ENCODE measurements at places on chromosomes 3 and 15. TPM values are rescaled to one million over a fixed set of nuclear protein-coding genes. Genes with fewer than 3 reads are reported as not detected.

GRCh38 chr3:13517253-13517977 is 31.5 kb upstream of the FBLN2 start:
- no peaks in the 10 kb centered on the region for H3K36me3 ChIP-seq
- H3K27me3 ChIP-seq: no peaks in the 10 kb centered on the region
- peaks cover 38% of the 10 kb centered on the region for H3K4me1 ChIP-seq
- H3K4me3 ChIP-seq: no peak overlapping the region
- peak; percentile 76 for DNase-seq

DNA sequence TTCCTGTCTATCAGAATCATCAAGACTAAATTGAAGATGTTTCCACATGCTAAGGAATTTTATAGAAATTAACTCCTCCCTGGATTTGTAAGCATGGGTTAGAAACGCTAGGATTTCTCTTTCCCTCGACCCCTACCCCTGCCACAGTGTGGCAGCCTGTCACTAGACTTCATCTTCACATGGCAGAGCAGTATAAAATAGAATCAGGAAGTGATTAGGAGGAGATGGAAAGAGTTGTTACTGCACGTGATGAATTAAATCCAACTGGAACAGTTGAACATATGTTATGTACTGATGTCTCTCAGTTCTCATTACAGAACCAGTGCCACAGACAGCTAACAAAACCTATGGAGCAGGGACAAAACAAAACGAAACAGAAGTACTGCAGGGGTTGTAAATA is 130.0 kb upstream of the BNIP2 start:
- DNase-seq: no peak
- no peak overlapping the region for H3K4me3 ChIP-seq
- no peaks in the 10 kb centered on the region for H3K27me3 ChIP-seq
- H3K27ac ChIP-seq: no peak overlapping the region
- no peaks in the 10 kb centered on the region for H3K36me3 ChIP-seq

DNA sequence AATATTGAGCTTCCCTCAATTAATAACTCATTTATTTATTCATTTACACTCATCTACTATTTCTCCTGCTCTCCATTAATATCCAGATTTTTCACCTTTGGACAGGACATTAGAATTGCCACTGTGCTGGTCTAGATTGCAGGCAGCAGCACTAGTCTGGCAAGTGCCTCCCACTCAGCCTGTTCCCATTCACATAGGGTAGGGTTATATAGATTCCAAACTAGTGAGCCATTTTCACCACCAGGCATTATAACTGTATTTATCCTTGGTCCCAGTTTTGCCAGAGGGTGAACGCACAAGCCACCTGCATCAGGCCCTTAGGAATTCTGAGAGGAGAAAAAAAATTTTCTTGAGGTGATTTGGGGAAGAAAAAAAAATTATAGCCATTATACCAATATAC is 44.5 kb downstream of the ANAPC13 start:
- no peaks in the 10 kb centered on the region for H3K4me1 ChIP-seq
- no peaks in the 10 kb centered on the region for H3K27me3 ChIP-seq
- no peaks in the 10 kb centered on the region for H3K36me3 ChIP-seq
- DNase-seq: no peak

GRCh38 chr3:133371181-133371580 is 28.7 kb upstream of the BFSP2 start:
- no peak overlapping the region for H3K27ac ChIP-seq
- peaks cover 3% of the 10 kb centered on the region for H3K4me1 ChIP-seq
- no peak overlapping the region for H3K4me3 ChIP-seq
- no peak for DNase-seq
- H3K36me3 ChIP-seq: no peaks in the 10 kb centered on the region

DNA sequence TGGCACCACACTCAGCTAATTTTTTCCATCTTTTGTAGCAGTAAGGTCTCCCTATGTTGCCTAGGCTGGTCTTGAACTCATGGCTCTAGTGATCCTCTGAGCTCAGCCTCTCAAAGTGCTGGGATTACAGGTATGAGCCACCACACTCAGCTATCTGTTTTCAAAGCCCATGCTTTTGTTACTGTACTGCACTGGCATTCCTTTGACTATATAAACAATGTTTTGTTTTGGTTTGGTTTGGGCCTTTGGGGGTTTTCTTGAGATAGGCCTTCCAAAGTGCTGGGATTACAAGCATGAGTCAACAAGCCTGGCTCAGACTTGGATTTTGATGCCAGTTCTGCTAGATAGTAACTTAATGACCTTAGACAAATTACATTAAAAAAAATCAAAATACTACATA is 89.7 kb upstream of the GK5 start:
- no peak overlapping the region for H3K4me3 ChIP-seq
- no peaks in the 10 kb centered on the region for H3K27me3 ChIP-seq
- H3K36me3 ChIP-seq: peaks cover 80% of the 10 kb centered on the region
- no peak for DNase-seq

DNA sequence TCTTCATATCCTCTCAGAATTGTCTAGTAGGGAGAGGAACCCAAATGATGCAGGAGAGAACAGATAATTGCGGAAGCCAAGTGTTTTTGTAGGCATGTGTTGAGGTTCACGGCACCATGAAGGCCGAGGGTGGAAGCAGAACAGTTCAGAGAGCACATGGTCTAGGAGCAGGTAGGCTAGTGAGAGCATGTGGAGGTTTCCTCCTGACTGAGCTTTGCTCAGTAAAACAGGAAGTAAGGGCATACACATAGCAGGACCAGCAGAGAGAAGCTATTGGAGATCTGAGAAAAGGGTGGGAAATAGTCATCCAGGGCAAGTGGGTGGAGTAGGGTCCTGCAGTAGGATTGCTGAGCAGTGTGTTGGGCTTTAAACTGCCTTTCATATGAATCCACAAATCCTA is 491.1 kb downstream of the FHIT start:
- H3K4me3 ChIP-seq: no peak overlapping the region
- no peaks in the 10 kb centered on the region for H3K36me3 ChIP-seq
- H3K4me1 ChIP-seq: no peaks in the 10 kb centered on the region

GRCh38 chr3:58502872-58503271 is 11.0 kb downstream of the KCTD6 start:
- H3K36me3 ChIP-seq: peaks cover 19% of the 10 kb centered on the region
- H3K27me3 ChIP-seq: no peaks in the 10 kb centered on the region
- peaks cover 1% of the 10 kb centered on the region for H3K4me1 ChIP-seq
- H3K27ac ChIP-seq: no peak overlapping the region

GRCh38 chr3:57048052-57048671 is 12.3 kb upstream of the SPATA12 start:
- DNase-seq: no peak
- H3K4me3 ChIP-seq: no peak overlapping the region
- H3K4me1 ChIP-seq: peaks cover 4% of the 10 kb centered on the region
- no peak overlapping the region for H3K27ac ChIP-seq

- H3K27ac ChIP-seq: no peak overlapping the region
- no peak for DNase-seq
- no peaks in the 10 kb centered on the region for H3K4me1 ChIP-seq
- H3K4me3 ChIP-seq: no peak overlapping the region
Measured at GRCh38 chr15:27468151-27468591, 497.2 kb downstream of the GABRG3 start.

- no peaks in the 10 kb centered on the region for H3K36me3 ChIP-seq
- H3K27me3 ChIP-seq: no peaks in the 10 kb centered on the region
- H3K27ac ChIP-seq: no peak overlapping the region
- no peak overlapping the region for H3K4me3 ChIP-seq
Measured at GRCh38 chr3:81837071-81837593, 75.7 kb upstream of the GBE1 start.

DNA sequence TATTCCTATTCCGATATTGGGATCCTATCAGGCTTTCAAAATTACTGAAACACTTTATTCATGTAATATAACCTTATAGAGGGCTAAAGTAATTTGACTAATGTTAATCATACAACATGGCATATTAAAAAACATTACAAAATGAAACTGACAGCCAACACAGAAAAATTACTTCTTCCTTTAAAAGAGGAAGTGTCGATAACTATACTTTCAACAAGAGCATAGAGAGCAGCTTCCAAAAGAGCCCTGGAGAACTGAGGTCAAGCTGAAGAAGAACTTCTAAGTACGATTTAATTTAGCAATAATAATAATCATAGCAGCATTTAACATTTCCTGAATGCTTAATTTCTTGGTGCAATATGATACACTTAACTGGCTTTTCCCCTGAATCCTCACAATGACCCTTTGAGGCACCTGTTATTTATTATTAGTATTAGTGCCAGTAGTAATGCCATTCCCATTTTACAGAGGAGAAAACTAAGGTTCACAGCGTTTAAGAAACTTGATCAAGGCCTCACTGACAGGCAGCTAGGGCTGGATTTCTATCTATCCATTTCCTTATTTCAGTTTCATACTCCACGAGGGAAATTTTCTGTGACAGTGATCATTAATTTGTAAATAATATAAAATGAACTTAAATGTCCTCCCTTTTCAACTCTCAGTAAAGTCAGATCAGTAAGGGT is 181.6 kb downstream of the CFAP20DC start:
- H3K27me3 ChIP-seq: no peaks in the 10 kb centered on the region
- no peak overlapping the region for H3K4me3 ChIP-seq
- no peak for DNase-seq

GRCh38 chr3:197244751-197245150 is 53.7 kb downstream of the DLG1 start:
- no peak overlapping the region for H3K4me3 ChIP-seq
- no peak overlapping the region for H3K27ac ChIP-seq
- H3K36me3 ChIP-seq: peaks cover 4% of the 10 kb centered on the region
- no peaks in the 10 kb centered on the region for H3K27me3 ChIP-seq
- DNase-seq: no peak

DNA sequence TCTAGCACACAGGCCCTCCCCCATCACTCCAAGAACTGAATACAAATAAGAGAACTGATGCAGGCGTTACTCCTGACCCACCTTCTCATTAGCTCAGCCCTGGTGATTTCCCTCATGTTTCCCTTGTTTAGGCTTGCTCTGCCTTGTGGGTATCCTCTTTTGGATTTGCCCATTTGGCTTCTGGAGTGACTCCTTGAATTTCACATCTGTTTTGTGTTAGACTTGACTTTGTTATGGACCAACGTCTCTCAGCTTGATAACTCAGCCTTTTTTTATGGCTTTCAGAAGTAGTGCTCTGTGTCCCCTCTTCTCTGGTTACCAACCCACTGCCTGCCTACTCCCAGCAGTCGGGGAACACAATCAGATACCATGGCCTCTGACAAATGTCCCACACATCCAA is 11.3 kb upstream of the TMOD3 start:
- peaks cover 4% of the 10 kb centered on the region for H3K36me3 ChIP-seq
- no peak for DNase-seq
- no peak overlapping the region for H3K27ac ChIP-seq
- no peaks in the 10 kb centered on the region for H3K4me1 ChIP-seq
- H3K4me3 ChIP-seq: no peak overlapping the region
- H3K27me3 ChIP-seq: no peaks in the 10 kb centered on the region

- no peak for DNase-seq
- H3K4me1 ChIP-seq: no peaks in the 10 kb centered on the region
- no peaks in the 10 kb centered on the region for H3K36me3 ChIP-seq
- H3K4me3 ChIP-seq: no peak overlapping the region
- no peaks in the 10 kb centered on the region for H3K27me3 ChIP-seq
Measured at GRCh38 chr15:59410391-59410896, 27.5 kb upstream of the FAM81A start.

DNA sequence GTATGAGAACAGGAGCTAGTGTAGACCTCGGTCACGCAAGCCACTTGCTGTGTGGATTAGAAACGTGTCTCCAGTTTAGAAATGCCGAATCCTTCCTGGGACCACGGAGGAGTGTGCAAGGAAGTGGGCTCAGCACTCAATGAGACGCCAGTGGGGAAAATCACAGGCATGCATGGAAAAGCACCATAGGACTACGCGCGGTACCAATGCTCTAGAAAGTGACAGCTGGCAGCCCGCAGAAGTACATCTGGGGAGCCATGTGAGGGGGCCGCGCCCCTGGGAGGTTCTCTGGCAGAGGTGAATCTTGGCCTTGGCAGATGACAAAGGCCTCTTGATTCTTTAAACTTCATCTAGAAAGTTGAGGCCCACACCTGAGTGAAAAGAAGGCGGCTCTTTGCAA is 99.3 kb downstream of the LRRK1 start:
- H3K27me3 ChIP-seq: no peaks in the 10 kb centered on the region
- DNase-seq: no peak

DNA sequence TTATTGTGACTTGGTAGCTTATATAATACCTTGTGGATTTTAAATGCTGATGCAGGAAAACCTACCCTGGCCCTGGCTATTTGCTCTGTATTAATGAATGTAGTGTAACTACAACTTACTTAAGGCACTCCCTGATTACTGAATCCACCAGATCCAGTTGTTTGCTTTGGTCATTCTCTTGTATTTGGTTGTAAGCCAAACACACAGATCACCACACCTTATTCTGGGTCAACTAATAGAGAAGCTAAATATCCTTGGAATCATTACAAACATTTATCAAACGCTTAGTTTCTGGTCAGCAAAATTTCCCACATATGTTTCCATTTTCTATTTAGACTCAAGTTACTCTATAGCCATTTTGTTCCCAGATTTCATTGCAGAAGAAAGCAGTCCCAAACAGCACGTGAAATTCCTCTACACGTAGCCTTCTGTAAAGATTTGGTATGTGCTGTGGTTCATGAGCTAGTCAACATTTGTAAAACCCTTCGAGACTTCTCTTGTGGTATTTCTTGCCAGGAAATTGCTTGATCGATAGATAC is 322.6 kb downstream of the MEX3B start:
- no peak overlapping the region for H3K4me3 ChIP-seq
- no peak for DNase-seq

The TP63 gene
- polyA plus RNA-seq: 0.11 TPM

The ADGRG7 gene
- polyA plus RNA-seq: not detected

The SMCO1 gene
- 105 TPM for polyA plus RNA-seq

The MBNL1 gene
- 46.8 TPM for polyA plus RNA-seq

The PPP1R14D gene
- polyA plus RNA-seq: not detected

The PCSK6 gene
- polyA plus RNA-seq: 7.4 TPM

The IL16 gene
- polyA plus RNA-seq: 2.5 TPM

The SNTN gene
- polyA plus RNA-seq: not detected

The FRMD4B gene
- 3.4 TPM for polyA plus RNA-seq

The NPAP1 gene
- polyA plus RNA-seq: not detected

Measured in heart left ventricle (tissue), 16 donors.